ENCODE measurements at places on chromosomes 3 and 15. TPM values are rescaled to one million over a fixed set of nuclear protein-coding genes. Genes with fewer than 3 reads are reported as not detected.

Gene ZNF385D
- total RNA-seq: 15.8 TPM

Gene IMPG2
- 0.21 TPM for total RNA-seq

Gene FAM43A
- 10.3 TPM for total RNA-seq

Gene IL17RC
- 52.2 TPM for total RNA-seq

Gene ZBED2
- not detected for total RNA-seq

Gene CGGBP1
- 83.8 TPM for total RNA-seq

Data from thoracic aorta (tissue), 2 donors.